Stimulated activated CD4-positive, alpha-beta T cell treated with anti-CD3 and anti-CD28 coated beads, Interleukin-1b, Interleukin-23, amount 100 ng/mL, for 1 hour (primary cell): ENCODE measurements at places on chromosomes 12 and 14.
A peak's percentile ranks its signal among the peaks of the same experiment; 100 is the strongest.

DNA sequence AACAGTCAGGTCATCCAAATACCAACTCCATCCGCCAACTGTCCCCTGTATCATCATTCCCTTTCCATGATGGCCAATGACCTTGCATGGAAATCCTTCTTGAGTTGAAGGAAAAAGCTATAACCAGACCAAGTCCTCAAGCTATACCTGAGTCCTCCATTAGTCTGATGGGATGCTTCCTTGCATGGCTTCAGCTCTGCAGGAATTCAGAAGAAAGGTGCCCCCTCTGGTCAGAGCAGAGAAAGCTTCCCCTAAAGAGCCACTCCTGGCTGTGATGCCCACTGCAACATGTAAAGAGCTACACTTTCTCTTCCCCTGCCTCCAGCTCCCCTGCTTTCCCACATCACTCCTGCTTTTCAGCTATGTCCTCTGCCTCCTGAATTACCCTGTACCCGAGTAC lies 43.1 kb upstream of the FKBP4 start:
- DNase-seq, result no peak

GRCh38 chr12:123971770-123972456 lies 718 bp downstream of the CCDC92 start:
- DNase-seq, result no peak

- no peak for DNase-seq
Observed at GRCh38 chr12:72209086-72209485, 63.1 kb upstream of the TRHDE start.

- DNase-seq, result no peak
Observed at GRCh38 chr12:58633479-58633878, 286.8 kb downstream of the LRIG3 start.

DNA sequence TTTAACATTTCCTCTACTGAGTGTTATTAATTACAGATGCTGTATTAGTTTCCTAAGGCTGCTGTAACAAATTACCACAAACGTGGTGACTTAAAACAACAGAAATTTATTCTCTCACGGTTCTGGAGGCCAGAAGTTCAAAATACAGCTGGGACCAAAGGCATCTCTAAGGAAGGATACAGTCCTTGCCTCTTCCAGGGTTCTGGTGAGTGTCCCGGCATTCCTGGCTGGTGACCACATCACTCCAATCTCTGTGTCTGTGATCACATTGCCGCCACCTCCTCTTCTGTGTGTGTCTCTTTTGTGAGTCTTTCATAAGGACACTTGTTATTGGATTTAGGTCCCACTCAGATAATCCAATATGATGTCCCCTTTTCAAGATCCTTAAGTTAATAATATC lies 85.1 kb upstream of the CCDC198 start:
- DNase-seq, result no peak

DNA sequence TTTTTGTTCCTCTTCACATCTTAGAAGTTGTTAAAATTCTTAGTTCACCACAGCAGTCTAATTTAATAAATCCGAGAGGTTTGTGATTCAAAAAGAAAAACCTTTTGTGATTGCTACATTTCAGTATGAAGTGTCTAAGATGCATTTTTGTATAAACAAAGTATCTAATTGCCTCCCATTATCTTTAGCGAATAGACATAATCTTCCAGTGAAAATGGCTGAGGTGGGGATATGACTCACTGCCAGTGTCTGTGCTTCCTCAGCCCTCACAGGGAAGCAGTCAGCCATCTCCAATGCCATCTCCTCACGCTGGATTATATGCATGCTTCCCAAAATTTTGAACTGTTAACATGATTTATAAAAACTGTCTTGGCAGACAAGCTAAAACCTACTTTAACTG lies 7.6 kb downstream of the GCH1 start:
- no peak for DNase-seq

DNA sequence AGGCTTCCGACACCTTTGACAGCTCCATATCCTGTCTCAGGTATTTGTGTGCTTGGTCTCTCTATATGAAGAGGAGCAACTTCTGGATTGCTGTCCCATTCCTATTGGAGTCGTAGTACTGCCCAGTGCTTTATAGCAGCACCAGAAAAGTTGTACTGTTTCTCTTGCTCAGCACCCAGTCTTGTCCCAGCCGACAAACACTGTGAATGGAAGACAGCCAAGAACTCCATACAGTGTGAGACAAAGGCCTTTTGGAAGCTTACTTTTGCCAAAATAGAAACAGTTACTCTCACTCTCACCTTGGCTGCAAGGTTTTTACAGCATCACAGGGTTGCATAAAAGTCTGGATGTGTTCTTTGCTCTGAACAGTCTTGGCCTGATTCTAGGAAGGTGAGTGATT lies 105.3 kb downstream of the TGFB3 start:
- no peak for DNase-seq

GRCh38 chr12:40464121-40464520 lies 228.1 kb upstream of the CNTN1 start:
- no peak for DNase-seq

GRCh38 chr12:87596636-87597035 lies 432.6 kb downstream of the C12orf50 start:
- no peak for DNase-seq

DNA sequence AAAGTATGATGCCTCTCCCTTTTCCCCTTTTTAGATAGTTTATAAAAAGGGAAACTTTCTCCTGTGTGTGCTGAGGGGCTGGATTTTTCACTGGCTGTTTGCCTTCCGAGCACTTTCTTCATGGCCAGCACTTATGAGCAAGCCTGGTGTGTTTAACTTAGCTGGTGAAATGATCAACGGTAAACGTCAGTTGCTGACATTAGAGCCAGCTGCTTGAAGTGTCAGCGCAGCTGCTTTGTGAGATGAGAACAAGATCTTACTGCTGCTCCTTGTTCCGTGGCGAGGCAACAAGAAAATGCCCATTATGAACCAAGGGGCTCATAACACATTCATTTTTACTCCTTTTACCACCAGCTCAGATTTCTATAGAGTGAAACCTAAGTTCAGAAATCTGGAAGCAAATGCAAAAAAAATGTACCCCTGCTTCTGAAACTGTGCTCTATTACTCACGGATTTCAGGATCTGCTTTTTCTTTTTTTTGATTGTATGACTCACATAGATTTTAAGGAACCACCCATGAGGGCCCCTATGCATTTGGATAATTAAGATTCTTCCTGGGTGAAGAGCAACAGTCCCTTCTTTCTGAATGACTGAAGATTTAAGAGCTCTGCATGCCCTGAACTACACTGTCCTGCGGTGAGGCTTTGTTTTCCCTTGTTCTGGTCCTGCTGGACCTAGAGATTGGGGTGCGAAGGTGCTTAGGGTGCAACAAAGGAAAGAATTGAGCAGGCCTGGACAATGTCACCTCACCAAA lies 74.3 kb upstream of the CPM start:
- no peak for DNase-seq

DNA sequence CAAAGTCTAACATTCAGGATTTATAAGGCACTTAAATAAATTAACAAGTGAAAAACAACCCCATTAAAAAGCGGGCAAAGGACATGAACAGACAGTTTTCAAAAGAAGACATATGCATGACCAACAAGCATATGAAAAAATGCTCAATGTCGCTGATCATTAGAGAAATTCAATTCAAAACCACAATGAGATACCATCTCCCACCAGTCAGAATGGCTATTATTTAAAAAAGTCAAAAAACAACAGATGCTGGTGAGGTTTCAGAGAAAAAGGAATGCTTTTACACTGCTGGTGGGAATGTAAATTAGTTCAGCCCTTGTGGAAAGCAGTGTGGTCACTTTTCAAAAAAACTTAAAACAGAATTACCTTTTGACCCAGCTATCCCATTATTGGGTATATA lies 60.7 kb upstream of the BDKRB2 start:
- no peak for DNase-seq

GRCh38 chr12:115404761-115405470 lies 720.9 kb upstream of the TBX3 start:
- no peak for DNase-seq

- DNase-seq, result no peak
Observed at GRCh38 chr12:120497524-120498150, 1.7 kb downstream of the DYNLL1 start.

GRCh38 chr14:22099942-22100763 lies 426.5 kb upstream of the OR4E1 start:
- no peak for DNase-seq

GRCh38 chr12:52756281-52756960 lies 20.7 kb downstream of the KRT76 start:
- DNase-seq, result no peak

GRCh38 chr12:111093428-111094142 lies 173.2 kb upstream of the MYL2 start:
- no peak for DNase-seq

- DNase-seq, result no peak
Observed at GRCh38 chr12:10073261-10073660, 25.5 kb downstream of the CLEC1A start.

GRCh38 chr14:89378119-89378518 lies 38.9 kb downstream of the FOXN3 start:
- peak; percentile 12 for DNase-seq

- DNase-seq, result no peak
Observed at GRCh38 chr12:25725470-25725869, 172.4 kb upstream of the LMNTD1 start.

- no peak for DNase-seq
Observed at GRCh38 chr12:25372969-25373817, 122.5 kb upstream of the KRAS start.

- no peak for DNase-seq
Observed at GRCh38 chr12:127898616-127899015, 368.4 kb upstream of the TMEM132C start.

DNA sequence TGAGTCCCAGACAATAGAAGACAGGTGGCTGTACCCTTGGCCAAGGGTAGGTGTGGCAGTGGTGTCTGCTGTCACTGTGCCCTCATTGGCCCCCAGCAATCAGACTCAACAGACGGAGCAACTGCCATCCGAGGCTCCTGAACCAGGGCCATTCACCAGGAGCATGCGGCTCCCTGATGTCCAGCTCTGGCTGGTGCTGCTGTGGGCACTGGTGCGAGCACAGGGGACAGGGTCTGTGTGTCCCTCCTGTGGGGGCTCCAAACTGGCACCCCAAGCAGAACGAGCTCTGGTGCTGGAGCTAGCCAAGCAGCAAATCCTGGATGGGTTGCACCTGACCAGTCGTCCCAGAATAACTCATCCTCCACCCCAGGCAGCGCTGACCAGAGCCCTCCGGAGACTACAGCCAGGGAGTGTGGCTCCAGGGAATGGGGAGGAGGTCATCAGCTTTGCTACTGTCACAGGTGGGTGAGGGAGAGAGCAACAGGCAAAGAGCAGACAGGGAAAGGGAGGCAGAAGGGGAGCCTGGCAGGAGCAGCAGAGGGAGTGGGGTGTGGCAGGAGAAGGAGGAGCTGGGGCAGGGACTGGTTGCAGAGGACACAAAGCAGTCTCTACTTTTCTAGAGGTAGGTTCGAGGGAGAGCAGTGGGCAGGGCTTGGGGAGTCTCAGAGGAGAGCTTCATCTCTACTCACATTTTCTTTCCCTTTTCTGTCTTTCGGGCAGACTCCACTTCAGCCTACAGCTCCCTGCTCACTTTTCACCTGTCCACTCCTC lies 452 bp downstream of the INHBE start:
- no peak for DNase-seq

DNA sequence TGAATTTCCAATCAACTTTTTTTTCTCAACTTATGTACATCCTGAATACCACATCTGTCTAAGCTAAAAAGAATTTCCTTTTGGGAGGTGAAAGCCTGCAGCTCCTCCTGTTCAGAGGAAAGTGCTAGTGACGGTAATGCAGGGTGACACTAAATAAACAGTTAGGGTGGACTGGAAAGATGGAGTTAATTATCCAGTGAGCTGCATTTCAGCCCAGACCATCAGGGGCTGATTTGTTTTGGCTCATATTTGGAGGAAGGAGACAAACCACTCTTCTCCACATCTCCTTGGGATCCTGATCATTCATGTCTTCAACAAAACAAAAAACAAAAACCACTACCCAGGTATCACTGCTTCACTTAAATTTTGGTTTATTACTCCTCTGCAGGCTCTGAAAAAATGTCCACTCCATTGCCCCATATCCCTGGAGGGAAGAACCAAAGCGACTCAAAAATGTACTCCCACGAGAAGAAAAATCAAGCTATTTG lies 5.1 kb upstream of the SIX1 start:
- no peak for DNase-seq

- no peak for DNase-seq
Observed at GRCh38 chr12:129466499-129466898, 437.3 kb downstream of the TMEM132D start.

- DNase-seq, result peak; percentile 56
Observed at GRCh38 chr14:105061428-105062047, 3.7 kb downstream of the GPR132 start.

DNA sequence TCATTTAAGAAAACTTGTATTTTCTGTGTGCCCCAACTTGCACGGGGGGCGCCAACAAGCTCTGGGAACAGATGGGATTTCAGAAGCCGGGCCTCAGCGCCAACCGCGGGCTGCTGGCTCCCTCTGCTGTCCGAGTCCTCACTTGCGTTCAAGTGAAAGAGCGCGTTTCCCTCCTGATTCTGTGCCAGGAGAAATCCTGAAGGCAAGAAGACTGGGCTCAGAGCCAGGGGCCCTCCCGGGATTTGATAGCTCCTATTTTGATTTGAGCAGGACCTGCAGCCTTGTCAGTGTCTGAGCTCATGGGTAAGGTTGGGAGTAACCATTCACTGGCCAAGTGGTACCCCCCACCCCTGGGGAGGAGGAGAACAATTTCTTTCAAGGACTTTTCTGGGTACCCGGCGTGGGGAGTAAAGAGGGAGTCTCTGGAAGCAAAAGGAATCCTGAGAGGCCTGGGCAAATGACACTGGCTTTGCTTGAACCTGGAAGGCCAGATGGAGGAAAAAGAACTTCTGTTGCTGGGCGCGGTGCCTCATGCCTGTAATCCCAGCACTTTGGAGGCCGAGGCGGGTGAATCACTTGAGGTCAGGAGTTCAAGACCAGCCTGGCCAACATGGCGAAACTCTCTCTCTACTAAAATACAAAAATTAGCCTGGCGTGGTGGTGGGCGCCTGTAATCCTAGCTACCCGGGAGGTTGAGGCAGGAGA lies 179.0 kb upstream of the RGS6 start:
- DNase-seq, result peak; percentile 29

DNA sequence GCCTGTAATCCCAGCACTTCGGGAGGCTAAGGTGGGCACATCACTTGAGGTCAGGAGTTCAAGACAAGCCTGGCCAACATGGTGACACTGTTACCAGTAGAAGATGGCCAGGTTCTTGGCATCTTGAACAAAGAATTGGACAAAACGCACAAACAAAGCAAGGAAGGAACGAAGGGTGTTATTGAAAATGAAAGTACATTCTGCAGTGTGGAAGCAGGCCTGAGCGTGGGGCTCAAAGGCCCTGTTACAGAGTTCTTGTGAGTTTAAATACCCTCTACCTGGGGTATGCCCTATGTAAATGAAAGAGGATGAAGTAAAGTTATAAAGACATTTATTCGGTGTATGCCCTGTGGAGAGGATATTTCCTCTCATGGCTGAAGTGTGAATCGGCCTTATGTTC lies 20.8 kb upstream of the CDK17 start:
- DNase-seq, result no peak

- no peak for DNase-seq
Observed at GRCh38 chr12:44847403-44847802, 28.7 kb downstream of the NELL2 start.
